ENCODE measurements at places on chromosomes 1 and 21.

GRCh38 chr1:7747605-7748004 is 23.5 kb upstream of the VAMP3 start:
- peak; percentile 15 for DNase-seq

- no peak for DNase-seq
Measured at GRCh38 chr1:20233866-20234265, 47.5 kb upstream of the PLA2G2C start.

DNA sequence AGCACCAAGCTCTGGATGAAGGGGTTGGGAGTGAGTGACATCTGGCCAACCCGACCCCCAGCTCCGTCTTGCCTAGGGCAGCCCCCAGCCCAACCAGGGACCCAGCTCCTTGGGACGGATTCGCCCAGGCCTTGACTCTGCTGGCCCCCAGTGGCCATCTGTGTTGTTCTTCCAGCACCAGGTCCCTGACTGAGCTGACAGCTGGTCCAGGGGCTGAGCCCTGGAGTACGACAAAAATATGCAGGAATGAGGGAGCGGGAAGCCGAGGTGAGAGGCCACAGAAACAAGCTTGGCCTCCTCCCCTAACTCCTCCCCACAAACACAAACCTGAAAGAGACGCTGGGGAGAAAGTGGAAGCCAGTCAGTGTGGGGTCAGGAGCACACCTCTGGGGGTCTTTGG is 55.0 kb upstream of the PAX7 start:
- peak; percentile 34 for DNase-seq

DNA sequence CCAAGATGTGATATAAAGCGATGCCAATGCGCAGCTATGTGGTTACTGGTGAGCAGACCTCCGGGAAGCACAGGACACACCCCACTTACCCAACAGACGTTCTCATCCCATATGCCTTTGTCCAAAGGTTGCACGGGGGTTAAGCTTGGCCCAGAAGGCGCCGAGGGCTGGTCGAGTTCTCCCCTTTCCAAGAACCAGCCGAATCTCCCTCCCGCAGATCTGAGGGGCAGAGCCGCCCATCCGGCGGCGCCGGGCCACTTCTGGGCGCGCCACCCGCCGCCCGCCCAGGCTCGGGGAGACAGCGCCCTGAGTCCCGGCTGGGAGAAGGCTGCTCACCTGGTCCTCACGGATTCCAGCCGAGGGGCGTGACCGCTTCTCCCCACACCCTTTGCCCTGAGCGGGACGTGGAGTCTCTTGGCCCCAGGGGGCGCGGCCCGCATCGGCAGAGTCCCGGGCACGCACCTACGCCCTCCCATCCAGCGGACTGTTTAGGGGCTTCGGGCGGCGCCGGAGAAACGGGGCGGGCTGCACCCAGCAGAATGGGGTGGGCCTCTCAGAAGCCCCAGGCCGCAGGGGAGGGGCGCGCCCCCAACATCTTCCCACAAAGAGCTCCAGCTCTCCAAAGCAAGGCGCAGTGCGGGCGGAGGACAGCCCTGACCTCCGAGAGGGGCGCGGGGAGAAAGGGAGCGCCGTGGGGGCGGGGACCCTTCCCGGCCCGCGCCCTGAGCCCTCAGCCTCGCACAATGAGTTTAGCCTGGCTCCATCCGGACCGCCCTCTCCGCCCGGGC is 615 bp downstream of the GPR161 start:
- DNase-seq: no peak

DNA sequence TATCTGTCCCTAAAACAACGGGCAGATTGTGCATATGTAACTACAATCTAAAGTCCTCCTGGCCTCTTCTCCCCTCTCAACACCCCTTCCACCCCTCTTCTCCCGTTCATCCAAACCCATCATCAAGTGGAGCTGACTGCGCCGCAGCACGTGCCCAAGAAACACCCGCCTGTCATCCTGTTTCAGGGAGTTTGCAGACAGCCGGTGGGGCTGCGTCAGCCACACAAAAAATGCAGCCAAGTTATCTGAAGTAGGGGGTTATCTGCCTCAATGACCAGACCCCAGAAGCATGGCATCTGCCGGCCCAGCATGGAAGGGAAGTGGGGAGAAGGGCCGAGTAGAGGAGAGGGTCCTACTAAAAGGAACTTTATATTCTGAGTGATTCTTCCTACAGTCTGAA is 49.0 kb downstream of the GPR161 start:
- DNase-seq: no peak

DNA sequence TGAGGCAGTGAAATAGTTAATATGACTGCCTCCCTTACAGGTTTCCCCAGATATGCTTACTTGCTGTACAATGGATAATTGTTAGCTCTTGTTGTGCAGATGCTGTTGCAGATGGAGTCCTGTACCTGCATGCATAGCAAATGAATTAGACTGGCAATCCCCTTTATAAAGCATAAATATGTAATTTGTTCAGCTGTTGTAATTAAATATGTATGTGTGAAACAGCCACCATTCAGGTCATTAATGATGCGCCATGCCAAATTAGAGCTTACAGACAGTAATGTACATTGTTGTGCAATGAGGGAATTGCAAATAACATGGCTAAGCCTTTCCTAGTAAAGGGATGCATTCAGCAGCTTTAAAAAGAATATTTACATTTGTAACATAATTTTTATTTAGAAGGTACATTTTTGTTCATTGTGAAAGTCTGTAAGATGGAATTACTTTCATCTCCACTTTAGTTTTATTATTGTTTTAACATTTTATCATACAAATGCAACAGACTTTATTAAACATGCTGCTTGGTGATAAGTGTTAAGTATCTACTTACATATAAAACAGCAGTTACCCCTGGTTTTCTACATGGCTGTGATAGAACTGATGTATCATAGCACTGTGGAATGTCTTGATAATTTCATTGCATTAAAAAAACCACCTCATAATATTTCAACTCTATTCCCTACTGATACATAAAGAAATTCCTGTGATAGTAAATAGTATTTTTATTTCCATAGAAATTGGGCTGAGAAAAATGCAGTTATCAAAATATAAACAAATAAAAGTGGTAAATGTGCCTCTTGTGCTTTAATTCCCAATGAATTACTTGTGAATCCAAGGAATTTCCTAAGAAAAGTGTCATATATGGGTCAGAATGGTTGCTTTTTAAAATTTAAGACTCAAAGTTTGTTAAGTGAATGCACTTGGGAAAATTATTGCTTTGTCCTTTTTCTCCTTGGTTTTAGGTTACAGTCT is 99.0 kb downstream of the NFIA start:
- no peak for DNase-seq

GRCh38 chr1:162091681-162092524 is 22.4 kb downstream of the NOS1AP start:
- no peak for DNase-seq

DNA sequence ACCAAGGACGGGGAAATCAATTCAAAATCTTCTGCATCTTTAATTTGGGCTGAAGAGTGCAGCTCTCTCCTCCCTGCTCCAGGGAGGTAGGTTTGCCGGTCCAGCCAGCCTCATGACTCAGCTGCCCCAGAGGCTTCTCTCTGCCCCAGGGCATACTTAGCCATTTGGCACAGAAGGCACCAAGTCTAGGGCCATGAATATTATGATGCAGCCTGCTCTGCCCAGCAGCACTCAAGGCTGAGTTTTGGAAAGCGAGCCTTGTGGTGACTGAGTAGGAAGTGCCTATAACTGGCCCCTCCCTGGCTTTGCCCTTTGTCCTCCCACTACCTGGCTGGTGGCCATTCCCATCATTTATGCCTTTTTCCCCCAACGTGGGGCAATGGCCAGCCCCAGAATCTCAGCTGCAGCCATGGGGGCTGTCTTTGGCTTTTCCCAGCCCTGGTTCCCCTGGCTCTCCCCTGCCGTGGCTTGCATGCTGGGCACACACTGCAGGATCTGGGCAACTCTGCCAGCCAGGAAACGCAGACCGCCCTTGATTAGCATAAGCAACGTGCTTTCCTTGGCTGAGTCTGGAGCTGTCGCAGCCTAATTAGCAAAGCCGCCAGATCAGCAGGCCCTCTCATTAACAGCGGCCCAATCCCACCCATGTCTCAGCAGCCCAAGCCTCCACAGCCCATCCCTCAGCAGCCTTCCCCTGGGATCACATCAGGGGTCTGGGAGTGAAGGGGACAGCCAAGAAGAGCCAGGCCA is 258.6 kb upstream of the TMEM51 start:
- DNase-seq: no peak

- DNase-seq: no peak
Measured at GRCh38 chr1:53262000-53262399, 23.7 kb upstream of the MAGOH start.

DNA sequence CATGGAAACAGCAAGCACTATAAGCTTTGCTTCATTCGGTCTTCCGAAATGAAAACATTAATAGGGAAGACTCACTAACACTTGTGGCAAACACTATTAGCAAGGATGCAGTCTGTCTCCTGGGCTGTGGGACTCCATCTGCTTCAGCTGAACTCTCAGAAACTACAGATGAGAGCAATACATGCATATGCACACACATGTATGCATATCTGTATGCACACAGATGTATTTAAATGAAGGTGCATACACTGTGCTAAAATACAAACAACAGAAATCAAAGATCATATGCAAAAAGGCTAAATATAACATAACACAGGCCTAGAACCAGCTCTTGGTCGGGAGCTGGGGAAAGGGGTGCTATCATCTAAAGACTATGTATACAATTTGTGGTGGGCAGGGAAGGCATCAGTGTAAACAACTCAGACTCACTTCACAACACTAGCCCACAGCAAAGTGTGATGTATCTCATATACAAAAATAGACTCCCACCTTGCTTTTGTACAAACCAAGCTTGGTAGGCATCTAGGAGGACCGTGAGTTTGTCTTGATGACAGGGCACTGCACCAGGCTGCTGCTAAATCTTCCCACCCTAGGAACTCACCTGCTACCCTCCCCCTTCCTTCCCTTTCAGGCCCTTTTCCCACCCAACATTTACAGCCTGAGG is 32.8 kb downstream of the CDC7 start:
- peak; percentile 20 for DNase-seq

DNA sequence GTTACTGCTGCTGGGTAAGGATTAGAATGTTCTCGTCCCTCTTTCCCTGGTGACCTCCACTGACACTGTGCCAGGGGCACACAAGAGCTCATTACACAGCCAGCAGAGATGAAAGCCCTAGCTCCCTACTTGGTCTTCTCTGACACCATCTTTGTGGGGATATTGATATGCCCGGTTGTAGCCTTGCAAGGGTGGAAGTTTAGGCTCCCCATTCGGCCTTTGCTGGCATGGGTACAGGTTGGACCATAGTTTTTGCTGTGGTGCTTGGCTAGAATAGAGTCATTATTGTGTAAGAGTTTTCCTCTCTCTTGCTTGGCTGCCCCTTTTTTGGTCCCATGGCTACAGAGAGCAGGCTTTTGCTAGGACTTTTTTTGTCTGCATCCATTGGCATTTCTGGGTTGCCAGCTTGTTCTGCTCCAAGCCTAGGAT is 12.3 kb downstream of the RAB4A start:
- no peak for DNase-seq

DNA sequence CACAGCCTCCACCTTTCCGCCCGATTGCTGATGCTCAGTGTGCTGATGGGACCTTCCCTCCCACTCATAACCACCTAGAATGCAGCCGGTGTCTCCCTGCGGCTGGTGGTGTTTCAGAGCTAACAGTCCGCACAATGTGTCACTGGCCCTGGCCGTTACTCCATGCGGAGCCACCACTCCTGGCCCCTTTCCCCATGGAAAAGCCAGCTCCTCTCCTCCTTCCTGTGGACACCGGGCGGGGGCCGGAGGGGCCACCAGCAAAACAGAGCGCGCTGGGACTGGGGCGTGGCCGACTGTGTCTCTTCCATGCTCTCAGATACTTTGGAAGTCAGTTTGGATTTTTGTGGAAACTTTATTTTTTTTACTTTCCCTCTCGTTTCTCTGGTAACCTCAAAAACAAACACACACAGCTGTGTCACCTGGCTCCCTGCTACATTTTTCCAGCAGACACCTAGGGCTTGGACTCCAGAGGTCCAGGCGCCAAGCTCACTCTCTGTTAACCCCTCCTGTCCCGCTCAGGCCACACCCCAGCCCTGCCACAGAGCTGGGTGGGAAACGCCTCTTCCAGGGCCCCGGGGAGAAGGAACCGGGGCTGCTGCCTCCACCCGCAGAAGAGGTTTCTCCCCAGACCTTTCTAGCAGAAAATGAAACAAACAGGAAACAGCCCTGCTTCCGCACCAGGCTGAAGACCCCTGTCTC is 32.5 kb upstream of the COL6A2 start:
- no peak for DNase-seq

- no peak for DNase-seq
Measured at GRCh38 chr1:201172326-201172725, 18.1 kb upstream of the TMEM9 start.

DNA sequence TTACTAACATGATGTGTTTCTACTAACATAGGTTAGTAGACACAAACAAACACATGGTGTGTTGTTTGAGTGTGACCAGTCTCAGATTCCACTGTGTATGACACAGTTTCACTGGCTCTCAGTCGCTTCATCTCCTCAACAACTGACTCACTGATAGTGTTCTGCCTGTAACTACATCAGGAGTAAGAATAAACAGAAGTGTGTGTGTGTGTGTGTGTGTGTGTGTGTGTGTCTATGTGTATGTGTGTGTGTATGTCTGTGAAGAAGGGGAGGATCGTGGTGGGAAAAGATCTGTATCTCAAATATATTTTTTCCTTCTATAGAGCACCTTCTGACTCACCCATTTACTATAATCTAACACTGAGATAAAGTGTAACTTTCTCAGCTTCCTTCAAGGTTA is 391.0 kb downstream of the PTPRC start:
- DNase-seq: no peak

- peak; percentile 57 for DNase-seq
Measured at GRCh38 chr1:2229037-2229864, 1.1 kb downstream of the SKI start.

DNA sequence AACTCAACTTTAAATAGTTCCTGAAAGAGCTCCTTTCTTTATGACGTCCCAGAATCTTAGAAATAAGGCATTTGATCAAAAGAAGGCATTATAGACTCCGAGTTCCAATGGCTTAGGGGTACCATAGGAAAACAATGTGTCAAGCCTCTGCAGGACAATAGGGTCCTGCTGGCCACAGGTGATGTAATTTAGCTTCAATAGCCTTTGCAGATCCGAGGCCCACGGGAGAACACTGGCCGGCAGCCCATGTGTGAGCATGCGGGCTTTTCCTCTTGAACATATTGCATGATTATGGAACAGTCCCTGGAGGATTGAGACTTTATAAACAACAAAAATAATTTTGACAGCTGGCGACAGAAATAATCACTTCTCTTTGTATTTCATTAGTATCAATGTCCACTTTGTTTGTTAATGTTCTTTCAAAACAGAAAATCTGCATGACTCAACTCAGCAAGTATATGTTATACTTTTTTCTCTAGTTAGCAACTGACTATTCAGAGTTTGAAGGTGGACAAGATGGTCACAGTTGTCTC is 49.0 kb upstream of the NR5A2 start:
- DNase-seq: no peak

DNA sequence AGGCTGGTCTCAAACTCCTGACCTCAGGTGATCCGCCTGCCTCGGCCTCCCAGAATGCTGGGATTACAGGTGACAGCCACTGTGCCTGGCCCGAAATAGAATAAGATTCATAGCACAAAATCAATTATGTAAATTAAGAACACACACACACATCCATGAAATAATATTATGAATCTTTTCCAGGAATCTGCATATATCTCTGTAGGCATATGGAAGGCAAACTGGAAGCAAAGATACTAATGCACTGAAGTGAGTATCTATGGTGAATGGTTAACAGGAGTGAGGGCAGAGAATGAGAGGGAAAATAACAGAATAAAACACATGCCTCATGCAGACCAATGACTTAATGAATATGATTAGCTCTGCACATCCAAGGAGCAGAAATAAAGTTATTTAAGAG is 61.6 kb upstream of the ATP2B4 start:
- DNase-seq: no peak

GRCh38 chr1:31897526-31898100 is 40.6 kb downstream of the PTP4A2 start:
- no peak for DNase-seq
